A549 treated with dexamethasone at 1 μM for 4 hours (cell line): ENCODE measurements at places on chromosomes 1 and 21. TPM values are rescaled to one million over a fixed set of nuclear protein-coding genes. Genes with fewer than 3 reads are reported as not detected.

FCRL1 gene
- total RNA-seq, result not detected in 5 replicates

TTC34 gene
- total RNA-seq, result 0.02 to 0.05 TPM (median 0.04 TPM) in 5 replicates

PPIE gene
- total RNA-seq, result 36.5 to 39.9 TPM (median 36.8 TPM) in 5 replicates

THEM5 gene
- total RNA-seq, result not detected in 5 replicates
